ENCODE measurements at places on chromosomes 12 and 14.

DNA sequence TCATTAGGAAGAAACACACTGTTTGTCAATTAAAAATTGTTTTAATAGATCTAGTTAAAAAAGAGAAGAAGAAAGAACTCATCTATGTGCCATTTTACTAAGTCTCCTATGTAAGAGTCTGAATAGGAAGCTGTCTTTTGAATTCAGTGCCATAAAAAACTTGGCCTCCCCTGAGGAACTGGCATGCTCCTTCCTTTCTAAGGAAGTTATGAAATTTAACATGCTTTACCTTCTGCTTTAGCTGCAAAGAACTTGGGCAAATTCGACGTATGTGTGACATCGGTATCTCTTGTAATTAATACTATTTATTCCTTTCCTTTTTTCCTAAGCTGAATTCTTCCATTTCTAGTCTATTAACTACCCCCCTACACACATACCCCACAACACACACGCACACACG is 12.5 kb downstream of the TM7SF3 start:
- DNase-seq, result no peak

DNA sequence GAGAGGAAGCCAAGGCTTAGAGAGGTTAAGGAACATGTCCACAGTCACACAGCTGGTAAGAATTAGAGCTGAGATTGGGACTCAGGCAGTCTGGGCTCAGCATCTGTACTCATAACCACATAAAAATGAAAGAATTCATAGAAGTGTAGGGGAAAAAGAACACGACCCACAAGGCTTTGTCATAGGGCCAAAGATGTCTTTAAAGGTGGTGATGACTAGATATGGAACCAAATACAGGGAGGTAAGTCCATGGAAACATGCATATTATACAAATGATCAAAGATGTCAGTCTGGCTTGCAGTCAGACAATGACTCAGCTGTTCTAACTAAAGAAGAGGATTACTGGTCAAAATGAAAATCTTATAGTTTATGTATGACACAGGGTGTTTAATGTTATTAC is 7.2 kb upstream of the SSPN start:
- no peak for DNase-seq

DNA sequence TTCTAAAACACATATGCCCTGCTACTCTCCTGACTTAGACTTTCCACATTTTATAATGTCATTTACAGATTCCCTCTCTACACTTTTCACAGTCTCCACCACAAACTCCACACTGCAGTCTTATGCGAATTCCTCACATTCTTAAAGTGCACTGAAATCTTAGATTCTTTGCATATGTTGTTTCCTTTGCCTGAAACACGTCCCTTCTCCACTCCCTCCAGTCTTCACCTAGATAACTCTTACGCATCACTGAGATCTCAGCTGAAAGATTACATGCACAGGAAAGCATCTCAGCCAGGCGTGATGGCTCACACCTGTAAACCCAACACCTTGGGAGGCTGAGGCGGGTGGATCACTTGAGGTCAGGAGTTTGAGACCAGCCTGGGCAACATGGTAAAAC is 3.8 kb upstream of the ARHGAP9 start:
- DNase-seq, result no peak

DNA sequence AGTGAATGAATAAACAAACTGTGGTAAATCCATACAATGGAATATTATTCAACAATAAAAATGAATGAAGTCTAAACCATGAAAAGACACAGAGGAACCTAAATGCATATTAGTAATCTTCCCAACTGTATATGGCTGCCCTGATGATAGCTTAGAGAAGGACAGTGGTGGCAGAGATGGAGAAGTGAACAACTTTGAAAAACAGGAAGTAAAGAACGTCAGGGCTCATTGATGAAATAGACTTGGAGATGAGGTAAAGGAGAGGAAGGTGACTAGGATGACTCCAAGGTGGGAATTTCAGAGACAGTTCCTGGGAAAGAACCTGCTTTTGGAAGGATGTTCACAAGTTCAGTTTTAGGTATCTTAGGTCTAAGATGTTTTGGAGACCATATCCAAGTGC is 36.3 kb upstream of the NT5DC3 start:
- no peak for DNase-seq

DNA sequence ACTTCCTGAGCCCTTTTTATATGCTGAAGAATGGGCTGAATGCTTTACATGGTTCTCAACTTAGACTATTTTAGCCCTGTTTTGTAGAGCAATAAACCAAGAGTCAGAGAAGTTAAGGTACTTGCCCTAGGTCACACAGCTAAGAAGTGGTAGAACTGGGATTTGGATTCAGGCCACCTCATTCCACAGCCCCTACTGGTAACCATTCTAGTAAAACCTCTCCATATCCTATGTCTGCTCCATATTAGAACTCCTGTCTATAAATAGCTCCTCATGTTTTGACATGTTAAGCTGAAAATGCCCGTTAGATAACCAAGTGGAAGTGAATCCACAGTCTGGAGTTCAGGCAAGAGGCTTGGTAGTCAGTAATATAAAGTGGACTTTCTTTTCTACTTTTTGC is 111.6 kb downstream of the HECTD4 start:
- DNase-seq, result no peak

GRCh38 chr14:104302794-104303405 is 164.5 kb downstream of the KIF26A start:
- DNase-seq, result no peak

- DNase-seq, result no peak
Measured at GRCh38 chr14:72291908-72292688, 359.9 kb downstream of the RGS6 start.

DNA sequence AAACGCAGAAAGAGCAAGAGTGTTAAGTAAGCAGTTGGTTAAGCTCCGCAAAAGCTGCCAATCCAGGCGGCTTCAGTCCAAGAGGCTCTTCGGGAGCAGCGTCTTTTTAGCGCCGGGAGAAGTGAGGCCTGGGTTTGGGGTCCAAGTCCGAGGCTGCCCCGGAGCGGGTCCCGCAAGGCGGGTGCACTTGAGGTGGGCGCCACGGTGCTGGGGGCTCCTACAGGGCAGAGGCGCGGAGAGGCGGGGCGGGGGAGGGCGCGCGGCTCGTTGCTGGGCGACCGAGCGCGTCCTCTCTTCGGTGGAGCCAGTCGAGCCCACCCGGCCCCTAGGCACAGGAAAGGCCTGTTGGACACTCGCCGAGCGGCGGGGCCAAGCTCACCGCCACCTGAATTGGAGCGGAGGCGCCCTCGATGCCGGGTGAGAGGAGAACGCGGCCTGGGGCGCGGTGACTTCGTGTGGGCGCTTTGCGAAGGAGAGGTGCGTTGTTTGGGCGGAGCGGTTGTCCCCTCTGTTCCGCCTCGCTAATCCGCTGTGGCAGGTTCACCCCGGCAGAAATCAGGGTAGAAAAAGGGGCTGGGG is 15.6 kb downstream of the TTC6 start:
- DNase-seq, result no peak

DNA sequence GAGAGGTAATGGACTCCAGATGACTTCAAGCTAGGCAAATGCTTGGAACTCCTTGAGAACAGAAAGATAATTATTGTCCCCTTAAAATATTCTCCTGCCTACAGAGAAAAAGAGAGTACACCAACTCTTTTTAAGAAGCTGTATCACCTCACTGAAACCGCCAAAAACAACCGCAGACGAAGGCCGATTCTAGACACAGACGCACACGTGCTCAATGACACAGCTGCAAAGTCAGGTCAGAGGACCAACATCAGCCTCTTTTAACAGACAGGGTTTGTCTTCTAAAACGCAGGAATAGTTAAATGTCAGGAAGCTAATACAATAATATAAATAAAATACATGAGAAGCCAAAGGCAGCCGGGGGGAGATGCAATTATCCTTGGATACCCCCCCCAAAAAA is 19.0 kb downstream of the SLC15A4 start:
- DNase-seq, result no peak

DNA sequence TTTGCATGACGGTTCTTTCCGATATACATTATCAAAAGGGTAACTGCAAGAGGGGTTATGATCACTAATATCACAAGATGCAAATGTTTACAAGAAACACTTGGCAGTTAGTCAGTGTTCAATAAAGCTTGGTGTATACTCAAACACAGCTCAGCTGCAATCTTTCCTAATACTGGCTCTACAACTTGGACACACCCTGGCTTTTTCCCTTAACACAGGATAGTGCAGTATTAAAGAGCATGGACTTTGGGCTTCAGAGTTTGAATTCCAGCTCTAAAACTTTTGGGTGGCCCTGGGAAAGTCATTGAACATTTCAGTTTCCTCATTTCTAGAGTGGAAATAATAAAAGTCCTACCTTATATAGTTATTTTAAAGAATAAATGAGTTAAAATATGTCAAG is 107.0 kb downstream of the HECTD4 start:
- DNase-seq, result peak; percentile 31

- no peak for DNase-seq
Measured at GRCh38 chr14:92663049-92663448, 85.4 kb downstream of the LGMN start.
